ENCODE measurements at places on chromosomes 7 and 10.
A peak's percentile ranks its signal among the peaks of the same experiment; 100 is the strongest.

GRCh38 chr7:126213876-126214275 is 1038.9 kb downstream of the GRM8 start:
- DNase-seq = no peak

DNA sequence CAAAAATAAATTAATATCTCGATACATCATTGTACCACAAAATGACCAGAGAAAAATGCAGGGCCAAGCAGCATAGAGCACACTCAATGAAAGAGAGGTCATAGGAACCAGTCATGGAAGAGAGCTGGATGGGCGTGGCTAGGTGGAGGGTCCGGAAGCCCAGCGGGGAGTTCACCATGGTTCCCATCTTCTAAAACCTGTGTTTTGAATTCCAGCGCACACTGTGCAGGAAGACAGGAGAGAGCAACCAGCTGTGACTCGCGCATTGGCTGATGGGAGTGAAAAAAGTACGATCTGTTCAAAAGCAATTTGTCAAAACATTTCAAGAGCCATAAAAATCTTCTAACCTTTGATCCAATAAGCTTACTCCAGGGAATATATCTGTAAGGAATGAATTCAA is 125.2 kb upstream of the NANOS1 start:
- DNase-seq = no peak

DNA sequence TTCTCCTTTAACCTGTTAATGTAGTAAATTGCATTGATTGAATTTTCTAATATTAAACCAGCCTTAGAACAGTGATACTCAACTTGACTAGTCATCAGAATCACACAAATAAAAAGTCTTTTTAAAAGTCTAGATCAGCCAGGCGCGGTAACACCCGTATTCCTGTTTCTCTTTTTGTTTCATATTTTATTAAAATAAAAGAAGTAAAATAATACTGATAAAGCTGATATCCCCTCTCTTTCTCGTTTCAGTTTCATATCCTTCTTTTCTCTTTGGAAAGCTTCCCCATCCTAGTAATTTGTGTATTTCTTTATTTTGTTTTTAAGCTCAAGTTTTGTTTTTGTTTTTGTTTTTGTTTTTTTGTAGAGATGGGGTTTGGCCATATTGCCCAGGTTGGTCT is 9.3 kb downstream of the SMO start:
- no peak for DNase-seq

- peak; percentile 53 for DNase-seq
Measured at GRCh38 chr10:35336921-35337823, 863 bp downstream of the CCNY start.

DNA sequence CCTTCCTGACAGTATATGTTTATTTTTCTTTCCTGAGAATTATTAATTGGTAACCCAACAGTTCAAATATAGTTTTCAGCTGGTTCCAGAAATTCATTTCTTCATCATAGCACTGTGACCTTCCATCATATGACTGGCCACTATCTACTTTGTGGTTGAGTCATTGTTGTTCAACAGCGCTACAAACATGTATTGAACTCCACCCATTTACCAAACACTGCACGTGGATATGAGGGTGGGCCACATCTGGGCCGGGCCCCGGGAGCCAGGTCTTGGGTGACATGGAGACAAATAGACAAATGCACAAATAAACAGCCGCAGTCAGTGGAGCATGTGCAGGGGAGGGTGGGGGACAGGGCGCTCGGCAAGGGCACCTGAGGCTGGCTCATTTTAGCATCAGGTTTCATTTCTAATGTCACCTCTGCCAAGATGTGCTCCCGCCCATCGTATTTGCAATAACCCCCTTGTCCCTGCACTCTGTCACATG is 24.0 kb upstream of the EEPD1 start:
- no peak for DNase-seq

DNA sequence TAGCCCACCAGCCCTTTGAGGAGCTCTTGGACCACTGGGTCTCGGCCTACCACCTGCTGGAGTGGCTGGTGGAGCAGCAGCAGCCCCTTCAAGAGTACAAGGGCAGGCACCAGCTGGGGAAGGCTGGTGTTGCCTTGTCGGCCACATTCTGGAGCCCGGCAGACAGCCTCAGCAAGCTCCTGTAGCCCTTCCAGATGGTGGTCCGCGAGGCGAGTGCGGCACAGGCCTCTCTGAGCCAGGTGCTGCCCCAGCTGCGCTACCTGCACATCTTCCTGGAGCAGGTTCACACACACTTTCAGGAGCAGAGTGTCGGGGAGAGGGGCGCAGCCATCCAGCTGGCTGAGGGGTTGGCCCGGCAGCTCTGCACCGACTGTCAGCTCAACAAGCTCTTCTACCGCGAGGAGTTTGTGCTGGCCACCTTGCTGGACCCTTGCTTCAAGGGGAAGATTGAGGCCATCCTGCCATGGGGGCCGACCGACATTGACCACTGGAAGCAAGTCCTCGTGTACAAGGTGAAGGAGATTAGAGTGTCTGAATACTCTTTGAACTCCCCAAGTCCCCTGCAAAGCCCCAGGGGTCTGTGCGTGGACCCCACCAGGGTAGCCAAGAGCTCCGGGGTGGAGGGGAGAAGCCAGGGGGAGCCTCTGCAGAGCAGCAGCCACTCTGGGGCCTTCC is 7.0 kb upstream of the ACTR3C start:
- no peak for DNase-seq

GRCh38 chr10:34299105-34299611 is 515.9 kb downstream of the PARD3 start:
- no peak for DNase-seq
